ENCODE measurements at places on chromosomes 3 and 15.

GRCh38 chr3:157856078-157856939 is 249.9 kb downstream of the SHOX2 start:
- no peak for DNase-seq

- DNase-seq = peak; percentile 7
Measured at GRCh38 chr15:71891026-71891425, 80.7 kb downstream of the NR2E3 start.

DNA sequence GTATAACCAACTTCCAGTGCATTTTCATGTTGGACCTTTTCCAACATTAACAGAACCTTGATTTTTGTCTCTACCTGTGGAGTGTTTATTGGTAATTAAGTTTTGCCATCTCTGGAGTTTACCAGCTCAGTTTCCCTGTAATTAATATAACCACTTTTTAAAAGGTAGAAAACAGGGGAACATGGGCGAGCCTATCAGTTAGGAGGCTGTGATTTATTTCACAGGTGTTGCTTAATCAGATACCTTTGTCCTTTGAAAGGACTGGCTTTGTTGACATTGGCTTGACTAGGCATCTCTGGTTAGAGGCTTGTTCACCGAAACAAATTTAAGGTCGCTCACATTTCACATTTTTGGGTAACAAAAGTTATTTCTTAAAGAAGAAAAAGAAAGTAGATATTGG is 622 bp downstream of the NAALADL2 start:
- DNase-seq = no peak

- DNase-seq = no peak
Measured at GRCh38 chr3:127589600-127590281, 792 bp downstream of the TPRA1 start.

DNA sequence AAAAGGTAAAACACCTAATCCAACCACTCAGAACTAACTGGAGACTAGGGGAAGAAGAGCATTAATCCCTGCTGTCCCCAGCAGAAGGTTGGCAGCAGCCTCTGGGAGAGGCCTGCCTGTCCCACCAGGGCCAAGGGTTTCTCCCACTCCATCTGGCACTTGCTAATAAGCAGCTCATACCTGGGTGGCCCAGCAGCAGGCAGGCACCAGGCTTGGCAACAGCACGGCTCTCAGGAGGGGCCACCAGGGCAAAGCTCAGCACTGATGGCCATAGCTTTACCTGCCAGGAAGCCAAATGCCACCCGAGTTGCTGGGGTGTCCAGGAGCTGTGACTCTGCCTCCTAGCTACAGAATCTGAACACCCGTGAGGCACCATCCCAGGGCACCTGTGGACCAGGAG is 58.3 kb downstream of the BOC start:
- no peak for DNase-seq

GRCh38 chr15:88108991-88109390 is 147.5 kb downstream of the NTRK3 start:
- DNase-seq = no peak

GRCh38 chr3:52406791-52407510 is 38.0 kb downstream of the SEMA3G start:
- DNase-seq = no peak

GRCh38 chr3:184676927-184677326 is 34.9 kb downstream of the MAGEF1 start:
- DNase-seq = peak; percentile 45

DNA sequence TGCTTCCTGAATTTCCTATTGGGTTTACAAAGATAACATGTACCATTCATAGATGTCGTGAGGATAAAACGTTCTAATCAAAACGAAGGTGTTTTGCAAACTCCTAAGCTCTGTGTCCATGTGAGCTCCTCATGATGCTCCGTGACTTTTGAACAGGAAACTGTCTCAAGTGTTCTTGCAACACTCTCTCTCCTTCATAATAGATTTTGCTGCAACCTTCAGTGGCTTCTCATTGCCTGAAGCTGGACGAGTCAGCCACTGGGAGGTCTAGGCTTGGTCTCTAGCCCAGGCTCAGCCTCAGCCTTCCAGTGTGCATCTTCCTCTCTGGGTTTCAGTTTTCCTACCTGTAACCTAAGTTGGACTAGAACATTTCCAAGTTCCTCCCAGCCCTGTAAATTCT is 18.7 kb upstream of the BCL2A1 start:
- no peak for DNase-seq

- no peak for DNase-seq
Measured at GRCh38 chr3:48128774-48129173, 59.4 kb downstream of the CDC25A start.

DNA sequence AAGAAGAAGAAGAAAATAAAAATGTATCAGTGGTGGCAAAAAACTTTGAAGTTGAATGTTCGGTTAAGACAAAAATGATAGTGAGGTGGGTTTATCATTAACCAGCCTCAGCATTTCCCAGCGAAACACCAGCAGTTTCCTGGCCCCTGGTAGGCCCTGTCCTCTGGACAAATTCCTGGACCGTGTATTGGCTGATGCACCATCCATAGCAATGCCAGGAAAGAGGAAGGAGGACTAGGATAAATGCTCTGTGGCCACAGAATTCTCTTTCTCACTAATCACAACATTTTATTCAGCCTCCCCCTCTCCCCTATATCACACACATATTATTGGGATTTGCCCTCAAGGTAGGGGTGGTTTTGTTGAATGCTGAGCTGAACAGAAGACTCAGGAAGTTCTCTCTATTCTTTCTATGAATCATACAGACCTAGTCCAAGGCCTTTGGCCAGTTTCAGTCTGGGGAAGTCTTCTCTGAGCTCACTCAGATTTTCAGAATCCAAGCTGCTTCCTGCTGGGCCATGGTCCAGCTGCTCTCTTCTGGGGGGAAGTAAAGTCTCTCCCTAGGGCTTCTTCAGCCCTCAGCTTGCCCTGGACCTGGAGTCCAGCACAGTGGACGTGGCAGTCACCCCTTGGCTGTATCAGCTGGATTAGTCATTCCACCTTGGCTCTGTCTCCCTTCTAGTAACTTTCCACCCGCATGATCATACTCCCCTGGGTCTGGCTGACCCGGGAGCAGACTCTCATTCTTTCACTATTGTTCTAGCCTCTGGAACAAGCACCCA is 27.6 kb downstream of the SLC28A1 start:
- DNase-seq = peak; percentile 92

DNA sequence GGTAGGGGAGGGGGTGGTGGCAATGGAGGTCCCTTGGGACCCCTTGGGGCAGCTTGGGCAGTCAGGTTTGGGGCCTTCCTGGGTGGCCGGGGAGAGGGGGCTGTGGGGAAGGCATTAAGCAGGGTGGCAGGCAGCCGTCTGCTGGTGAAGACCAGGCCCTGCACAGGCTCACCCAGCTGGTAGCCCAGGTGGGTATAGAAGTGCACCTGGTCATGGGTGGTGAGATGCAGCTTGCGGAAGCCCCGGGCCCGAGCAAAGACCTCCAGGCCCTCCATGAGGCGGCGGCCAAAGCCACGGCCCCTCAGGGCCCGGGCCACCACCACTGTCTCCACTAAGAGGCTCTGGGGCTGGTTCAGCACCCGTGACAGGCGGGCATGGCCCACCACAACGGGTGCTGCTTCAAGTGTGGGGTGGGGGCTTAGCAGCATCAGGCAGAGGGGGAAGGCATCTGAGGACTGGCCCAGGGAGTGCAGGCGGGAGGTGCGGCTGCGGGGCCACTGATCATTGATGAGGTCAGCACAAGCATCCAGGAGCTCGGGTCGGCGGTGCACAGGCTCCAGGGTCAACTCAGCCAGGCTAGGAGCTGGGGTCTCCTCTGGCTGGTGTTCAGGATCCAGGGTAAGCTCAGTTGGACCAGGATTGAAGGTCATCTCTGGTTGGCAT is 2.4 kb downstream of the HYAL3 start:
- no peak for DNase-seq

DNA sequence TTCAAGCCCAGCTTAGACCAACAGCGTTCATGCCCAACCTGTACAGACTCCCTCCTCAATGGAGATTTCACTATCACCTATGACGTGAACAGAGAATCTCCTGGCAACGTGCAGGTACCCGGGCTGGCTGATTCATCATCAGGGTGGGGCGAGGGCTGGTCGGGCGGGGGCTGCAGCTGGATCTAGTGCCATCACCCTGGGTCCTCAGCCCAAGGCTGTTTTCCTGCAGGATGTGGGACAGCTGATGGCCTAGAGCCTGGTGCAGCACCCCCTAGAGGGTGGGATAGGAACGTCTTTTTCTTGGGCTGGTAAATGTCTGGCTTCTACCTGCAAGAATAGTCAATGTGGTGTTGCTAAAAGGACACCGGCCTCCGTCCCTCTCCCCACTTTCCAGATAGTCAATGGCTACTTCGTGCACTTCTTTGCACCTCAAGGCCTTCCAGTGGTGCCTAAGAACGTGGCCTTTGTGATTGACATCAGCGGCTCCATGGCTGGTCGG is 4.4 kb downstream of the ITIH3 start:
- no peak for DNase-seq

GRCh38 chr3:148708409-148708808 is 10.7 kb downstream of the AGTR1 start:
- no peak for DNase-seq
